ENCODE measurements at places on chromosomes 1 and 21. TPM values are rescaled to one million over a fixed set of nuclear protein-coding genes. Genes with fewer than 3 reads are reported as not detected.

HSPA6 gene
- total RNA-seq = 0.45 TPM

CTSE gene
- total RNA-seq = 0.17 TPM

SNX7 gene
- total RNA-seq = 51.2 TPM

EDN2 gene
- total RNA-seq = 0.56 TPM

MFSD2A gene
- 14.3 TPM for total RNA-seq

RSRP1 gene
- 71.8 TPM for total RNA-seq

CYP4X1 gene
- total RNA-seq = under 0.01 TPM

NTNG1 gene
- total RNA-seq = 1.2 TPM

SPRR2G gene
- not detected for total RNA-seq

ALPL gene
- not detected for total RNA-seq

NECTIN4 gene
- 13.2 TPM for total RNA-seq

A3GALT2 gene
- total RNA-seq = not detected

ECE1 gene
- total RNA-seq = 95.8 TPM

TRAF3IP3 gene
- total RNA-seq = not detected

PTGFR gene
- total RNA-seq = 0.33 TPM

WDR64 gene
- not detected for total RNA-seq

ARHGEF11 gene
- total RNA-seq = 24.7 TPM

CFHR3 gene
- total RNA-seq = not detected

PRKAB2 gene
- 24.6 TPM for total RNA-seq

GCSAML gene
- total RNA-seq = not detected

CFHR1 gene
- not detected for total RNA-seq
